ENCODE measurements at places on chromosomes 6 and 20. TPM values are rescaled to one million over a fixed set of nuclear protein-coding genes. Genes with fewer than 3 reads are reported as not detected.

DNA sequence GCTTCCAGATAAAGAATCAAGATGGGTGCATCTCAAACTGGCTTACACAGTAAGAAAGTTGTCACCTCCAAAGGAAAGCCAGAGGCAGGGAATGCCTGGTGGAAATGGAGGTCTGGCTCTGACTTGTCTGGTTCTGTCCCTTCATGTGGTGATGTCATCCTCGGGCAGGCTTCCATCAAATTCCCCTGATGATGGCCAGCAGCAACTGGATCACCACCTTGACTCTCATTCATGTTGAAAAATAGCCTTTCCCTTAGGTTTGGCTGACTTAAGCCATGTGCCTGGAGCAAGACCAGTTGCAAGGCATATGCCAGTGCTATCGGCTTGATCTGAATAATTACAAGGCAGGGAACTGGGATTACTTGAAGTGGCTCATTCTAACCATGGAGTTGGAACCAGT, 28.8 kb downstream of the IMPG1 start:
- no peak for DNase-seq

DNA sequence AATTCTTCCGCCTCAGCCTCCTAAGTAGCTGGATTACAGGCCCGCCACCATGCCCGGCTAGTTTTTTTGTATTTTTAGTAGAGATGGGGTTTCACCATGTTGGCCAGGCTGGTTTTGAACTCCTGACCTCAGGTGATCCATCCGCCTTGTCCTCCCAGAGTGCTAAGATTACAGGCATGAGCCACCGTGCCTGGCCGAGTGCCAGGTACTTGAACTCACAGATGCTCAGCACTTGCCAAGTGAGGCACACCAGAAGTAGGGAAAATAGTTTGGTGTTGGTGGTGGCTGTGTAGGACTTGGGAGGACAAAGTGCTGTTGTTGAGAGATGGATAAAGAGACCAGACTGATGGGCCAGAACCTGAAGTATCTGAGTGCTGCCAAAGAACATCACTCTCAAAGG, 40.0 kb upstream of the MBOAT1 start:
- no peak for DNase-seq

DNA sequence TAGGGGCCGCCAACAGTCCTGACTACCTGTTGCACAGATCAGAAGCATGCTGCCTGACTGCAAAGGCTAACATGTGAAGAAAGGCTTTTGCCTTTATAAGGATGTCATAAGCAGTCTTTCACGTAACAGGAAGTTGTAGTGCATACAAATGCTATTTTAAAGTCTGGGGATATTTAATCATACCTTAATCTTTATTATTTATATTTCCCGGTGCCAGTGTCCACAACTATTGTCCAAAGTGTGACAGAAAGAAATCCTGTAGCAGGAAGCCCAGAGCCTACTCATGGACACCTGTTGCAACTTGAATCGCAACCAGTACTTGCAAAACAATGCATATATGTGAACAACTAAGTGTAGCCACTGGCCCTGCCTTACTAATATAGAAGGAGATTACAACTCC, 235.8 kb downstream of the ALDH8A1 start:
- no peak for DNase-seq

DNA sequence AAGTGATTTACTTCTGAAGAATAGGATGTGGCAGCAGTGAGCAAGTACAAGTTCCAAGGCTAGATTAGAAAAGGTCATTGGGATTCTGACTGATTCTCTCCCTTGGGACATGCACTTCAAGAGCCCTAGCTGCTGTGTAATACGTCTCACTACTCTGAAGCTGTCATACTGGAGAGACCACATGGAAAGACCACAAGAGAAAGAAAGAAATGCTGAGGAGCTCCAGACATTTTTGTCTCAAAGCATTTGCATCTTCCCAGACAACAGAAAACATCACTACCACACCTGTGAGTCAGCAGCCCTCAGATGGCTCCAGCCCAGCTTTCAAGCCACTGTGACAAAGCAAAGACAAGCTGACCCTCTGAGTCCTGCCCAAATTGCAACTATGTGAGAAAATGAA, 20.7 kb downstream of the TENT5A start:
- no peak for DNase-seq

GRCh38 chr6:131998255-131998982, 47.2 kb upstream of the CCN2 start:
- DNase-seq, result peak; percentile 88

DNA sequence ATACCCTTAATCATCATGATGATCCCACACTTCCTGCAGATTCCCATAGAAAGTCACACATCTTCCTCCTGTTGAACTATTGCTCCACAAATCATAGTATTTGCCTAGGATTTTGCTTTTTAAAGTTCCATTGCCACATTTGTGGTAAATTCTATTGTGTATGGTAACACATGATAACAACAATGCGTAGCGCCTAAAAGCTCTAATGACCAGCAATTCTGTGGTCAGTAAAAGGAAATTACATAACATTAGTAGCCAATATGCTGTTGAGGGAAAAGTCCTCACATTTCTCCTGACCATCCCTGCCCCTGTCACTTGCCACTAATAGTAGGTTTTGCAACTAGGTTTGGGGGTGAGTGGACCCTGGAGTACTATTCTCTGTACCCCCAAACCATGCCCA, 31.8 kb upstream of the PDE7B start:
- DNase-seq, result no peak

DNA sequence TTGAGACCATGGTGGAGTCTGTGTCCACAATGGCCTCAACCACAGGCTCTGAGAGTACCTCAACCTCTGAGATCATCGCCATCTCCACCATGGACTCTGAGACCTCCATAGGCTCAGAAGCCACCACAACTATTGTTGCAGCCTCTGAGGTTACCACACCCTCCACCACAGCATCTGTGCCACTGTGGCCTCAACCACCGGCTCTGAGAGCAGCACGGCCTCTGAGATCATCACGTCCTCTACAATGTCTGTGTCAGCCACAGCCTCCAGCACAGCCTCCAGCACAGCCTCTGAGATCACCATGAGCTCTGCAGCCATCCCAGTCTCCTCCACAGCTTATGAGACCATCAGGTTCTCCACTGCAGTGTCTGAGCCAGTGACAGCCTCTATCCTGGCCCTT, 19.4 kb upstream of the MUC21 start:
- DNase-seq, result no peak

GRCh38 chr20:24436160-24436559, 33.3 kb upstream of the SYNDIG1 start:
- no peak for DNase-seq

- DNase-seq, result no peak
Observed at GRCh38 chr6:106370639-106371038, 10.1 kb downstream of the CRYBG1 start.

DNA sequence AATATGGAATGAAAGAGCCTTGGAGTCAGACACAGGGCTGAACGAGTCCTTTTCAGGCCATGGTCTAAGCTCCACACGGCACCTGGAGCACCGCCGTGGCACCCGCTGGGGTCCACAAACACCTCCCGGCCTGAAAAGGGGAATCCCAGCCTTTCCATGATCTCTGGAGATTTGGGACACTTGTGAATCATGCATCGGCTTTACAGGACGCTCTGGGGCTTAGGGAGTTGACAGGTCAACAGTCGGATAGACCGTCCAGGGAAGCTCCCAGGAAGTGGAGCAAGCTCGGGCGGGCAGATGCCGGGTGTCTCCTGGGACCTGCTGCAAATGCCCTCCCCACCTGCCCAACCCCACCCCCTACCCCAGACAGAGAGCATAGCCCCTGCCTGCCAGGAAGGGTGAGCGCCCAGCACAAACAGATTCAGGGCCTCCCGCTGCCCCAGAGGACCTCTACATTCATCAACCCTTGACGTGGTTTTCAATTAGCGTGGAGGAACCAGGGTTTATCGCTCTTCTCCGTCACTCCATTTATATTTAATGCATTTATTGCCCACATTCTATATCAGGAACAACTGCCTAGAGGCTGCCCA, 53.6 kb downstream of the YTHDF1 start:
- no peak for DNase-seq

DNA sequence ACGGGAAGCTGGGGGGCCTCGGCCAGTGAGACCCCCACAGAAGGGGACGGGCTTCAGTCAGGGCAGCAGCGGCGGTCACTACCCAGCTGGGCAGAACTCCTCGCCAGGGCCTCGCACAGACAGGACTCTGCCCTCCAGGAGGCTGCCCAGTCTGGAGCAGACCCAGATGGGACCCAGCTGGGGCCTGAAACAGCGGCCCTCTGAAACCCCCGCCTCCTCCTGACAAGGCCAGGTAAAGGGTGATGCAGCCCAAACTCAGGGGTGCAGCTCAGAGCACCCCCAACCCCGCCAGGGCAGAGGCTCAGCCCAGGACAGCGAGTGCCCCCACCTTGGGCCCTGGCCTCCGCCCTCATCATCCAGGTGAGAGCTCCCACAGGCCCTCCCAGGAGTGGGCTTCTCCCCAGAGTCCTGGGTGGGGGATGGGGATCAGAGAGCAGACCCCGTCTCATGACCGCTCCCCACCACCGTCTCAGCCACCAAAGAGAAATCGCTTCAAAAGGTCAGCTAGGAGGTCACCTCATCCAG, 2.2 kb downstream of the EEF1A2 start:
- DNase-seq, result no peak

DNA sequence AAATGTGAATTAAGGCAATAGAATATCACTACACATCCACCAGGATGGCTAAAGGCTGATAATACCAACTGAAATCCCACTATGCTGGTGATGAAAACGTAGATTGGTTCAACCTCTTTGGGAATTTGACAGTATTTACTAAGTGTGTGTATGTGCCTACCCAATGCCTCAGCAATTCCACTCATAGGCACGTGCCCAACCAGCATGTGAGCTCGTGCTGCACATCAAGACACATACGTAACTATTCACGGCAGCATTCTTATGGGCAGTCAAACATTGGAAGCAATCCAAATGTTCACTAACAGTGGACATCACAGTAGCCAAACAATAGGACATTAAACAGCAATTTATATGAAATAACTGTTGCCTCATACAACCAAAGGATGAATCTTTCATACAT, 15.7 kb upstream of the AFDN start:
- DNase-seq, result no peak

GRCh38 chr6:56146086-56146485, 101.3 kb downstream of the COL21A1 start:
- no peak for DNase-seq

GRCh38 chr6:34554291-34555006, 1.7 kb downstream of the SPDEF start:
- no peak for DNase-seq

- DNase-seq, result no peak
Observed at GRCh38 chr6:89386917-89387491, 25.1 kb downstream of the RRAGD start.

DNA sequence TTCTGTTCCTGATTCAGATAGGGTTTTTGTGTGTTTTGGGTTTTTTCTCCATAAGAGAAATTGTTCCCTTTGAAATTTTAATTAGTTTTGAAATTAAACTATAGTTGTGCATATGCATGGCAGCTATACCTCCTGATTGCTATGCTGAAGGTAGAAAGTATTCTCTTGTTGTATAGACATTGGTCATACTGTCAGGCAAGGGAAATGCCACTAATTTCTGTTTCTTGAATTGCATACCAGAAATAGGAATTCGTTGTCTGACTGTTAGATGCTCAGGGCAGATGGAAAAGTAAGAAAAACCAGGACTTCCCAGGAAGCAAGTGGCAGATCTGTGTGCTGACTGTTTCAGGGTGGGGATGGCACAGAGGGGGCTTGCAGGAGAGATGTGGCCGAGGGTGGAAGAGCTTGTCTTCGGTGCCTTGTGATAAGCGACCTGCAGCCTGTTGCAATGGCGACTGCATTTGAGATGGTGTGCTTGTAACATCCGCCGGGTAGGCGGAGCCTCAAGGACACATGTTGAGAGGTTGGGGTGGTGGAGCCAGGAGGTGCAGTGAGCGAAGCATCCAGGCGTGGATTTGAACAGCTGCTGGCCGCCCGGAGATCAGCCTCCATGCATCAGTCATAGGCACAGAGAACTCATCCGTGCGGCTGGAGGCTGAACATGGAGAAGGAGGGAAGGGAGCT, 42.8 kb downstream of the RREB1 start:
- no peak for DNase-seq

DNA sequence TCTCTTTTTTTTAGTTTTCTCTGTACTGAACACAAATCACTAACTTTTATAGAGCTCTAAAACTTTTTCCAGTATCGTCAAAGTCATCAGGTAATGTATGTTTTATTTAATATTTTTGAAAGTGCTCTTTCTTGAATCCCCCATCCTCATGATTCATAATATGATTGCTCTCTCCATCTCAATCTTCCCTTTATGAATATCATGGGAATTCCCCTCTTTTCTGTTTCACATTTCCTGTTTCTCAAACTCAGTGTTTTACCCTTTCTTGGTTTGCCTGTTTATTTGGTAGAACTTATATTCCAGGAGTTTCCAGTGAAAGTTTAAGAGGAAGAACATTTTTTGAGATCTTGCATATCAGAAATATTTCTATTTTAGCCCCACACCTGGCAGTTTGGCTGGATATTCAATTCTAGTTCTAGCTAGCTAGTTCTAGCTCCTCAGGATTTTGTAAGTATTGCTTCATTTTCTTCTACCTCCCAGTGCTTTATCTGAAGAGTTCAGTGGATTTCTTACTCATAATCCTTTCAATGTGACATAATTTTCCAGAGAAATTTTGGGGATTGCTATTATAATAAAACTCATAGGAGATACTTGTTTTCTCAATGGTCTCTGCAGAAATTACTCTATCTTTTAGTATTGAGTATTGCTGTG, 6.1 kb upstream of the C6orf58 start:
- no peak for DNase-seq

DNA sequence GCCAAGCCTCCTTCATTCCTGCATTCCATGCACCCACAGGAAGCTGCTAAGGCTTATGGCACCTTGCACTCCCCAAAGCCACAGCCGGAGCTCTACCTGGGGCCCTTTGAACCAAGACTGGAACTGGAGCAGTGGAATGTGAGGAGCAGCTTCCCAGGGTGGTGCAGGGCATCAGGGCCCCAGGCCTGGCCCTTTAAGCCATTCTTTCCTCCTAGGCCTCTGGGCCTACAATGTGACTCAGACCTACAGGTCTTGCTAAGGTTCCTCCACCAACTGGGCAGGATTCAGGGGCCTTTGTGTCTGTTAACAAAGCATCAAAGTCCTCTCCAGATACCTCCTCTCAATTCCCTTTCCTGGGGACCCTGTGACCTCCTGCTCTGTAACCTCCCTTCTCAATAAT, 36.2 kb downstream of the SF3B5 start:
- no peak for DNase-seq

GRCh38 chr6:62338477-62338876, 52.5 kb upstream of the KHDRBS2 start:
- DNase-seq, result no peak

Gene CSTF1
- 22.9 TPM for total RNA-seq

Gene LY6G6D
- not detected for total RNA-seq

Gene SLC17A2
- total RNA-seq, result not detected

Gene CDSN
- total RNA-seq, result not detected

Gene SAMD3
- total RNA-seq, result 5.5 TPM

Gene ITPR3
- total RNA-seq, result 15.1 TPM
